Hypothalamus (tissue), 51 donors: ENCODE measurements at places on chromosomes 13 and 19.

DNA sequence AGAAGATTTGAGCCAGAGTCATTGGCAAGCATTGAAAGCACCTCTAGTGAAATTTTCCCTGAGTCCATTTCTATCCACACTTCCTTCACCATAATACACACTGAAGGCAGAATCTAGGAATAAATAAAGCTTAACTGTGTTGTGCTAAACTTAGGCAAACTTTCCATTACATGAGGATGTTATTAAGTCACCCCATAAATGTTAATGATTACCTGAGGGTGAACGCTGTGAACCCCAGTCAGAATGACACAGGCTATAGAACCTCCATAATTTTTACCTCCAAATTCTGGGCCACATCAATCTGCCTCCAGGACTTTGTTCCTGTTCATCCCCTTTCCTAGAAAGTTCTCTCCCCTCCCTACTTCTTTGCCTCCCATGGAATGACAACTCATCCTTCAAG lies 71.0 kb downstream of the RAP2A start:
- DNase-seq, result no peak

GRCh38 chr19:19538061-19538784 lies at the start of gene CILP2:
Gene CILP2 (plus strand): TSS chr19:19538265. CDS start chr19:19538350, 85 bp downstream.
- no peak for DNase-seq

DNA sequence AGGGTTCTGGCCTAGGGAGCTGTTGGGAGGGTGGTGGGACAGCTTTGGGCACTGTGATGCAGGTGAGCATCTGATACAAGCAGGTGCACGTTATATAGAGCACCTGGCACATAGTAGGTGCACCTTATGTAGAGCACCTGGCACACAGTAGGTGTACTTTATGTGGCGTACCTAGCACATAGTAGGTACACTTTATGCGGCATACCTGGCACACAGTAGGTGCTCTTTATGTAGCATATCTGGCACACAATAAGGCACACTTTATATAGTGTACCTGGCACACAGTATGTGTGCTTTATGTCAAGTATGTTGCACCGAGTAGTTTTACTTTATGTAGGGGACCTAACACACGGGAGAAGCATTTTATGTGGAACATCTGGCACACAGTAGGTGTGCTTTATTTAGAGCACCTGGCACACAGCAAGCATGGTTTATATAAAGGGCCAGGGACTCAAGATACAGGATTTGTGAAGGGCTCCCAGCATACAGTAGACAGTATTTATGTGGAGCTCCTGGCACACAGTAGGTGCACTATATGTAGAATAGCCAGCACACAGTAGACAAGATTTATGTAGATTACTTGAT lies 1.6 kb upstream of the CYP4F12 start:
- DNase-seq, result no peak

- DNase-seq, result no peak
Observed at GRCh38 chr19:18795540-18795939, 4.4 kb upstream of the COMP start.

DNA sequence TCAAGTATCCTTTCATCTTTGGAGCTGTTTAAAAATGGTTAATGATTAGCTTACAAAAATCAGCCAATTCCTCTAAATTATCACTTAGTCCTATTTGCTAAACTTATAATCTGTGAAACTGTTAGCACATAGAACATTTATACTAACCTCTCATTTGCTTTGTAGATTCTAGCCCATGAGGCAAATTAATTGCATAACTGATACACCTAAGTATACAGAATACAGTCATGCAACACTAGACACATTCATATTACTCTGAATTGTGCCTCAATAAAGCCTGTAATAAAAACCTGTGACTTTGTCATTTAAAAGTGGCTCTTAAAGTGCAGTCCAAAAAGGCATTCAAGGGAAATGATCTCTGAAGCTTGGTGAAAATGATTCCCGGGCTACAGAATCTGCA lies 21.0 kb downstream of the SERPINE3 start:
- no peak for DNase-seq

- no peak for DNase-seq
Observed at GRCh38 chr13:75135325-75135825, 346.6 kb downstream of the TBC1D4 start.

DNA sequence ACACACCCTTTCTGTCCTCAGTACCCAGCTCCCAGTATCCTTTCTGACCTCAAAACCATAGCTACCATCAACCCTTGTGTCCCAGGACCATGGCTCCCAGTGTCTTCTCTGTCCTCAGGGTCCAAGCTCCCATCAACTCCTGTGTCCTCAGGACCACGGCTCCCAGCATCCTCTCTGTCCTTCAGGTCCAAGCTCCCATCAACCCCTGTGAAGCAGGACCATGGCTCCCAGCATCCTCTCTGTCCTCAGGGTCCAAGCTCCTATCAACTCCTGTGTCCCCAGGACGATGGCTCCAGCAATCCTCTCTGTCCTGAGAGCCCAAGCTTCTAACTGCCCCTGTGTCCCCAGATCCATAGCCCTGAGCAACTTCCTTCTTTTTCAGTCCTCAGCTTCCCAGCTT lies 1.7 kb upstream of the CADM4 start:
- no peak for DNase-seq

GRCh38 chr13:72383646-72384045 lies 343.8 kb downstream of the MZT1 start:
- no peak for DNase-seq

DNA sequence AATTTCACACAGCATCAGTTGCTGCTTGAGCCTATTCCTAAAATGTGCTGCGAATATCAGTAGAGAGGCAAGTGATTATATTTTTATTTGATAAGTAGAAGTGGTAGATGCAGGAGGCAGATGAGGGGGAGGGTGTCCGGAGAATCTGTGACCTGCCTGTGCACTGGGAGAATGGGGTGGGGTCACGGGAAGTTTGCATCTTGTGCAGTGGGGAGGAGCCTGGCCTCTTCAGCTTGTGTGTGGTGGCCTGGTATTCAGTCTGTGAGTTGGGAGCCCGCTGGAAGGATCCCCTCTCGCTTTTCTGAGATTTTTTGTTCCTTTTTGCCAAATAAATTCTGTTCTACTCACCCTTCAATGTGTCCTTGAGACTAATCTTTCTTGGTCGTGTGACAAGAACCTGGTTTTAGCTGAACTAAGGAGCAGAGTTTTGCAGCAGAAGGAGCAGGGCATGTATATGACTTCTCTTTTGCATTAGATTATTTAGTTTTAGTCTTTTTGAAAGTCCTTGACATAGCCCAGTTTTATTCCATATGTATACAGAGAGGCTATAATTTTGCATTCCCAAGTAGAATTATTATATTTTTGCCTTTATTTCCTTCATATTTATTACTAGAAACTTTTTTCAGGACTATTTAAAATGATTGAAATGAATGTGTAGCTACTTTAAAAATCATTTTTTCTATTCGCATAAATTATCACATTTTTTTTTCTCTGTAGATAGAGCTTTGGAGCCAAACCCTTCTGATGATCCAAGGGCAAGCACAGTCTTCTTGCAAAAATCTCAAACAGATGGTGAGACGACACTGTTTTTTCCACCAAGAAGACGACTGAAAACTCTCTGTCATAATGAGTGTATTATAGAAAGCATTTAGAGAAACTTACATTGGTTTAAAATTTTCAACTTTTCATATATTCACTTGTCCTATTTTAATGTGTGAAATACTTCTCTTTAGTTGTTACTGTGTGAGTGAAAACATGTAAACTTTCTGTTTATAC lies 1257.2 kb downstream of the UQCRFS1 start:
- DNase-seq, result no peak

DNA sequence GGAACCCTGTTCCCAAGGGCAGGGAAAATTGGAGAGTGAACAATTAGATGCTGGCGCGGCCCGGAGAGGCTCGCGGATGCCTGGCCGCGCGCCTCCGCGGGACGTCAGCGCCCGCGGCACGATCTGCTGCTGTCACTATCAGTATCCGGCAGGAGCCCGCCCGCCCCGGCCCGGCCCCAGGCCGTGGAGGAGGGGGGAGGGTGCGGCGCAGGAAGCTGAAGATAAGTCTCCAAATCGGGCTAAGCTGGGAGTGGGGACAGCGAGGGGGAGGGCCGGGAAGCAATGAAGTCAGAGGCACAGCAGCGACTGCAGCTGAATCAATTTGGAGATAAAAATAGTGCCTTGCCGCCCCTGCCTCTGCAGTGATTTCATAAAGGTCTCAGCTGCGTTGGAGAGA lies 441.5 kb upstream of the KLF12 start:
- DNase-seq, result peak; percentile 63

DNA sequence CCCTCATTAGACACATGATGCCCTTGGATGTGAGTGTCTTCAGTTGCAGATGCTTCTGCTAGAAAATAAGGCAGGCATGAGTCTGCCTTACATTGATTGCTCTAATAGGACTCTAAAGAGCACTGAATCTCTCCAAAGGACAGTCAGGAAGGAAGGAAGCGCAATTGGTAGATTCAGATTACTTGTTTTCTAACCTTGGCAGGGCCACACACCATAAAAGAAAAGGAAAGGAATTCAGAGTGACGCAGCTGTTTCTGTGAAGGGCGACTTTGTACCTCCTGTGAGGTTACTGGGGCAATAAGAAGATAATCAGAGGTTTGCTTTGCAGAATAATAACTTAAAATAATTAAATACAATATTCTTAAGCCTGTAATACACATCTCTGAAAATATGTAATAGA lies 48.0 kb downstream of the FRY start:
- DNase-seq, result no peak

GRCh38 chr13:50080911-50081678 lies 65.9 kb downstream of the KCNRG start:
- DNase-seq, result peak; percentile 48

DNA sequence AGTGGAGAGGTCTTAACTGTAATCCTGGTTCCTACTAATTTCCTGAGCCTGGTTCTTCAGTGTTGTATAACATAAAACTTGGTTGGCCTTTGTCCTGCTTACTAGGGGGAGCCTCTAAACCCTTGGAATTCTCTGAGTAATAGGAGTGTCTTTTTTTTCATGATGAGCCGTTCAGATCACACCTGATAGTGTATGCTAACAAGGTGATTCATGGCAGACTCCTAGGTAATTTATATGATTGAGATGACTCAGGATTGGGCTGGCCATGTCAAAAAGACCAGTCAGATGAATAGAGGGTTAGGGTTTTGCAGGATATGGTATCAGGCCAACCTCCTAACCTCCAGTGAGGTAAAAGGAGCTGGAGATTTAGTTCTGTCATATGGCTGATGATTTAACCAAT lies 135.8 kb upstream of the KLF12 start:
- no peak for DNase-seq

DNA sequence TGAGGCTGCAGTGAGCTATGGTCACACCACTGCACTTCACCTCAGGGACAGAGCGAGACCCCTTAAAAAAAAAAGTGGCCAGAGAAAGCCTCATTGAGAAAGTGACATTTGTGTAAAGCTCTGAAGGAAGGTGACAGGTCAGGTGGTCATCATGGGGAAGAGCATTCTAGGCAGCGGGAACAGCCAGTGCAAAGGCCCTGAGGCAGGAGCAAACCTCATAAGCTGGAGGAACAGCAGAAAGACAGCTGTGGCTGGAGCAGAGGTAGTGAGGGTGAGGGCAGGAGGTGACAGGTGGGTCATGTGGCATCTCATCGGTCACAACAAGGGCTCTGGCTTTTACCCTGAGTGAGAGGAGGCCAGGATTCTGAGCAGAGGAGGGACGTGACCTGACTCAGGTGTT lies 64.4 kb downstream of the RYR1 start:
- no peak for DNase-seq

- no peak for DNase-seq
Observed at GRCh38 chr19:44747739-44748425, 626 bp upstream of the BCL3 start.

- no peak for DNase-seq
Observed at GRCh38 chr19:33388725-33389420, 15.4 kb downstream of the CEBPG start.

GRCh38 chr19:39192846-39193245 lies 3.9 kb upstream of the NCCRP1 start:
- DNase-seq, result no peak

DNA sequence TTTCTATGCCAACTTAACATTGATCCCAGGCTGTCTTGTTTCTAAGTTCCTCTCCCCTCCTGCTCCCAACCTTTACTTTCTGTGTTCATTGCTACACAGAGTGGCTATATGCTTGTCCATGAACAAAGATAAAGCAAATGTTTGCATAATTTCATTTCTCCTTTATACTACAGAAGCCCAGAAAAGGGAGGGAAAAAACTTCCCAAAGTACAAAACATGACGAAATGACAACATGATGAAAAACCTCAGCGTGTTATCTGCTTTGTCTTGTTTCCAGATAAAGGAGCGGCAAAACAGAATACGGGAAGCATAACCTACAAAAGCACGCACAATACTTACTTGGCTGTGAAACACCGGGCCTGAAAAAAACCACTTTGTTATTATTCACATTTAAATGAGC lies 336.8 kb downstream of the DNAJC15 start:
- DNase-seq, result no peak

GRCh38 chr19:290372-291005 lies 714 bp downstream of the PLPP2 start:
- DNase-seq, result peak; percentile 87

- peak; percentile 57 for DNase-seq
Observed at GRCh38 chr19:12666265-12667048, at the start of the genes MAN2B1 and WDR83. Gene MAN2B1 (minus strand): TSS chr19:12666742. CDS start chr19:12666701, 41 bp downstream. Gene WDR83 (plus strand): TSS chr19:12666807. CDS start chr19:12669791, 2,984 bp downstream.

- DNase-seq, result no peak
Observed at GRCh38 chr13:37918116-37918714, 48.6 kb upstream of the TRPC4 start.

DNA sequence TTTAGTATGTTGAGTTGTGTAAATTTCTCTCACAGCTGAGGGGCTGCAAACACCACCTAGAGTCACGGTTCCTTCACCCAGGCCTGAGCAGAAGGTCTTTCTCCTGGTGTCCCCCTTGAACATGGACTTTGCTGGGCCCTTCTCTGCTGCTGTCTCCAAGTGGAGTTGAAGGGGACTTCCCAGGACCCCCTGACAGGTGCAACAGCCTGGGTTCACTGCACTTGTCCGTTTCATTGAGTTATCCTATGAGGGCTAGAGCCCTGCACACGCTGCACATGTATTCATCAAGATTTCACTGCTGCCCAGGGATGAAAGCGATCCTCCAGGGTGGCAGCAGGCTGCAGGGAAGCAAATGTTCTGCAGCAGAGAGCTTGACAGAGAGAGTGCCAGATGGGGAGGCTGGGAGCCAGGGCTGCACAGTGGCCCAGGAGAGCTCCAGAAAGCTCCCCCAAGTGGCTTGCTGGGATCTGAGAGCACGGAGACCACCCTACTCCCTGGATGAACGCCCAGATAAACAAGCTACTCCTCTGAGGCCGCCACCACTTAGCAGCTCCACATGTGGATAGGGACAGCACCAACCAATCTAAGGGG lies 10.3 kb downstream of the TMEM272 start:
- no peak for DNase-seq

DNA sequence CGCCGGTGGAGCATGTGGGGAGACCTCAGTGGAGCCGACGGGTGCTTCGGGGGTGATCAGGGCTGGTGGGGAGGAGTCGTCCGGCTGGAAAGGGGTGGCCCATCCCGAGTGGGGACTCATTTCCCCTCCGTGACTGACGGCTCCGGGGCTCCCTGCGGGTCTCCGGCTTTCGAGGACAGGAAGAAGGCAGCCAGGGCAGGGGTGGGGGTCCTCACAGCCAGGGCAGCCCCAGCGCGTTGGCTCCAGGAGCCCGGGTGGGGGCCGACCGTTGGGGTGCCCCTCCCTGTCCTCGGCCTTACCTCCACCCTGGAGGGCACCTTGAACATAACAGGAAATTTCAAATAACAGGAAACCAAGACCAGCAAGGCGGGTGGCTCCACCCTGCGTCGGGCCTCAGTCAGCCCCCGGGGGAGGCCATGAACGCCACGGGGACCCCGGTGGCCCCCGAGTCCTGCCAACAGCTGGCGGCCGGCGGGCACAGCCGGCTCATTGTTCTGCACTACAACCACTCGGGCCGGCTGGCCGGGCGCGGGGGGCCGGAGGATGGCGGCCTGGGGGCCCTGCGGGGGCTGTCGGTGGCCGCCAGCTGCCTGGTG lies at the start of gene S1PR4:
Gene S1PR4, plus strand, starts transcription at position 393 of the 596 bp plus-strand sequence. Its CDS starts 24 bp downstream, at position 417.
- no peak for DNase-seq
